ENCODE measurements at places on chromosomes 1 and 21.

DNA sequence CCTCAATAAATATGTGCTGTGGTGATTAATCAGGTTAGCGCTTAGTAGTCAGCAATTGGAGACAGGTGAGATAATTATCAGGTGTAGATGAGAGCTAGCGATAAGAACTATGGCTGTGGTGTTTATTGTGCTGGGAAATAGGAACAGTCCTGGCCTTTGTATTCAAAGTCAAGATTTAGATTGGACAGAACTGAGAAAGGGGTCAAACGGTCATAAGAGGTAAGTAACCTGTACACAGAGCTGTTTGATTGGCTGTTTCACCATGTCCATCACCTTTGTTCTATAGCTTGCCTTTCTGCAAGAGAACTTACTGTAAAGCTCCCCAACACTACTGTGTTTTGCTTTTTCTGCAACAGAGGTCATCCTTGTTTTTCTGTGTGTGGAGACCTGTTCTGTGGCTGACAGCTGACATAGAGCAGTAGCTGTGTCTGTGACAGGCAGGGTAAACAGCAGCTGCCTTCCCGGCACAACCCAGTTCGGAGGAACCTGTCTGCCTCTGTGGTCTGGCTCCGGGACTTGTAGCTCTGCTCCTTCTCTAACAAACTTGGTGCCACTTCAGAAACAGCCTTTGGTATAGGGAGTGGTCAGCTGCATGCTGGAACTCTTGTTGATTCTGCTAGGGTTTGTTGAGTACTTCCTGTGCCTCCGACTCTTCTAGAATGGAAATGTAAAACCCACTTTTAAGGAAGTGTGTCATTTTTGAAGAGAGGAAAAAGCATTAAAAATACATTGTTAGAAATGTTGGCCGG is 21.1 kb upstream of the CDC42 start:
- no peak for DNase-seq

DNA sequence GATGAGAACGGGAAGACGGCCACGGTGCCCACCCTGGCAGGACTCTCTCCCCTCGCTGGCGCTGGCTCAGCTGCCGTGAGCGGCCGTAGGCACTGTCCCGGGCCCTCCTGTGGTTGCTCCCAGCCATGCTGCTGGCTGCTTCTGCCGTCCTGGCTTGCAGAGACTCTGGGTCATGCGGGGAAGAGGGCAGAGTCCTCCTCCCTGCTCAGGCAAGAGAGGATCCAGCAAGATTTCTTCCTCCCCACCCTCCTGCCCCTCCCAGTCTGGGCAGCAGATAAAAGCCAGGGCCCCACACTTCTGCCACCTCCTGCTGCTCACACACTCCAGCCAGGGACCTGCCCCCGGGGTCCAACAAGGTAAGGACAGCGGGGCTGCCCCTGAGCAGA is 60.1 kb downstream of the AGPAT3 start:
- no peak for DNase-seq

DNA sequence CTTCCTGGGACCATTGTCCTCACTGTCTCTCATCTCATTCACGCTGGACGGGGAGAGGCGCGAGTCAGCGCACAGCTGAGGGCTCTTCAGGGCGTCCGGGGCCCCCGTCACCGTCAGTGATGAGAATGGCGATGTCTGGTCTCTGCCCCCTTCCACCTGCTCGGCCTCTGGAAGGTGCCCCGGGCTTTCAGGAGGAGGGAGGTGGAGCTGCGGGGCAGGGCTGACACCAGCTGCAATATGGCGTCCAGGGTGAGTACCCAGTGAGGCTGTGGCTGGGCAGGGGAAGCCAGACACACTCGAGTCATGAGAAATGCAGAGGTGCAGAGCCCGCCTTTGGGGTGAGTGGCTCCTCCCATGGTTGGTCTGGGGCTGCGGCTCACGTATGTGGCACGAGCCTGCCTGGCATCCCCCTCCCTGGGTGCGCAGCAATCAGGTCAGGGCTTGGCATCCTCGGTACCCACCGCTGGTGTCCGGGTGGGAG is 15.1 kb downstream of the MORN1 start:
- DNase-seq, result no peak

DNA sequence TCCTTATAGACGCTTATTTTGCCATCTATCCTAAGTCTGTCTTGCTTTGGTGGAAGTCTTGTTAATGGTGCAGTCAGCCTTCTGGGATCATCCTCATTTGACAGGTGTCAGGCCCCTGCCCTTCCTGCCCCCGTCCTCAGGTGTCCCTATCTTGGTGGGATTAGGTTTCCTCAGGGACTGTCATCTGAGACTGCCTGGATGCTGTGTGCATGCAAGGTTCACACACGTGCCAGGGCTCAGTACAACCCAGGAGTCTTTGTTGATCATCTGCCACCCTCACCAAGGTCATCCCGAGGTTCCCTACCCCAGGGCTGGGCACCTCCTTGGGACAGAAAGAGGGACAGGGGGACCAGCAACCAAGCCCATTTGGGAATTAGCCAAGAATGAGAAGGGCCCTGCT is 18.0 kb downstream of the PADI2 start:
- no peak for DNase-seq

GRCh38 chr1:80639777-80640533 is 1160.8 kb upstream of the ADGRL2 start:
- no peak for DNase-seq

GRCh38 chr1:121516234-121516967 is 331.6 kb downstream of the SRGAP2C start:
- no peak for DNase-seq

DNA sequence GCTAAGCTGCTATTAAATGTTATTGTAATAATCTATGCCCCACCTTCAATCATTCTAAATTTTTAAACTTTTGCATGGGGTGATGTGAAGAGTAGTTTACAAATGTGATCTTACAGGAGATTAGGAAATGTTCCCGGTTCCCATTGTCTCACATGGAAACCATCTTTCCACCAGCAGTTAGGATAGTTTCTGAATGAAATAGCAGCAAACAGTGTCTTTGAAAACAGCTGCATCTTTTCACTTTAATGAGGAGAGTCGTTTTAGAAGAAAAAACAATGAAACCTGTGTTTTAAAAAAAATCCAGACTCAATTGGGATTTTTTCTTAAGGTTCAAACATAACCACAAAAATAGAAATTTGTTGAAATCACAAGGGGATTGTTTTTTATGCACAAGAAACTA is 134.2 kb downstream of the TLR5 start:
- no peak for DNase-seq

DNA sequence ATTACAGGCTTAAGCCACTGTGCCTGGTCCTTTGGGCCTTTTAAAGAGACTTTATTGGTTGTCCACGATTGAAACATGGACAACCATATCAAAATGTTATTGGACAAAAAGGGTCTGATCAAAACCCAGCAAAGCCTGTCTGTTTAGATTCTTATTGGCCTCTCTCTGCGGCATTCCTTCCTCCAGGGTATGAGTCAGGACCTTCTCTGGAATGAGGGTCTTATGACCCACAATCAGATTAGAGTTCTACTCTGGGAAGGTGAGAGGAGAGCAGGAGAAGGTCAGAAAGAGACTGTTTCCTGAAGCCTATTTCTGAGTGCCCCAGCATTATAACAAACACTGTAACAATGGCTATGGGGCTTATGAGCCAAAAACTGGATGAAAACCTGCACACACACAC is 7.9 kb downstream of the LURAP1 start:
- no peak for DNase-seq

- peak; percentile 31 for DNase-seq
Measured at GRCh38 chr1:202967684-202968281, 726 bp upstream of the CYB5R1 start.

- DNase-seq, result no peak
Measured at GRCh38 chr1:67544921-67545320, 114.7 kb upstream of the SERBP1 start.

- no peak for DNase-seq
Measured at GRCh38 chr1:57353654-57354053, 70.2 kb downstream of the DAB1 start.

GRCh38 chr1:79207331-79207730 is 200.8 kb upstream of the ADGRL4 start:
- DNase-seq, result no peak

GRCh38 chr1:187443939-187444338 is 615.2 kb downstream of the PLA2G4A start:
- no peak for DNase-seq

DNA sequence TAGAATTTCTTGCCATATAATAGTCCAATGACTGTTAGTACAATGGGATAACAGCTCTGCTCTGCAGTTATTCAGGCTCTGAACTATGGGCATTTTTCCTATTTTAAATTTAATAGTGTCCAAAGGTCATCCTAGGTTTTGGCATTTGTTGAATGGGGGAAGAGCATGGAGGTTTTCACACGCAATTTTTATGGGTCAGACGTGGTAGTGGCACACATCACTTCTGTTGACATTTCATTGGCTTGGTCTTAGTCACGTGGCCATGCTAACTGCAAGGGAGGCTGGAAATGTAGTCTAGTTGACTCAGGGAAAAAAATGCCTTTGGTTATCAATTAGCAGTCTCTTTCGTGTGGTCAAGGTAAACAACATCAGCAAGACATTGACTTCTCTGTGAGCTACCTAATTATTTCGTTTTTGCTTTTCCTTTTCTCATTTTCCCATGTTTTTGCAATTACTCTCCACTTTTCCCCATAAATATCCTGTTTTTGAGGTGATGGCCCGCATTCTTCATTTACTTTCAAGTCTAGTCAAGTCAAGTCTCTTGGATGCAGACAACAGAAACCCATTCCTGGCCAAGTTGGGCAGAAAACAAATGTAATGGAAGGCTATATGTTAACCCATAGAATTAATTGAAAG is 82.8 kb downstream of the DYRK1A start:
- DNase-seq, result no peak

DNA sequence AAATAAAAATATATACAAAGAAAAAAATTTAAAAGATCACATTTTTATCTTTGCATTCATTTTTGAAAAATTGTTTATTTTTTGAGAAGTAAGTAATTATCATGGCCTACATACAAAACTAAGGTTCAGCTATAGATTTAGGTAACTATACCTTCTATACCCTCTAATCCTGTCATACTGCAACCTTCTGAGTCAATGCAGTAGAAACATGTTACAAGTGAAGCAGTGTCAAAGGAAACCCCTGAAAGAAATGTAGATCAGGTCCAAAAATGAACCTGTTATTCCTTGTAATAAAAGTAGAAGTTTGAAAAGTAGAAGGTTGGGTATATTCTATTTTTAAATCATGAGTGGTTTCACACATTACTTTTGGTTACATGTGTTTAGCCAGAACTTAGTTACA is 51.3 kb downstream of the PTGS2 start:
- DNase-seq, result no peak

- DNase-seq, result no peak
Measured at GRCh38 chr1:3759796-3760195, 7.5 kb downstream of the CCDC27 start.

- DNase-seq, result no peak
Measured at GRCh38 chr1:67958472-67958871, 92.0 kb downstream of the DIRAS3 start.

DNA sequence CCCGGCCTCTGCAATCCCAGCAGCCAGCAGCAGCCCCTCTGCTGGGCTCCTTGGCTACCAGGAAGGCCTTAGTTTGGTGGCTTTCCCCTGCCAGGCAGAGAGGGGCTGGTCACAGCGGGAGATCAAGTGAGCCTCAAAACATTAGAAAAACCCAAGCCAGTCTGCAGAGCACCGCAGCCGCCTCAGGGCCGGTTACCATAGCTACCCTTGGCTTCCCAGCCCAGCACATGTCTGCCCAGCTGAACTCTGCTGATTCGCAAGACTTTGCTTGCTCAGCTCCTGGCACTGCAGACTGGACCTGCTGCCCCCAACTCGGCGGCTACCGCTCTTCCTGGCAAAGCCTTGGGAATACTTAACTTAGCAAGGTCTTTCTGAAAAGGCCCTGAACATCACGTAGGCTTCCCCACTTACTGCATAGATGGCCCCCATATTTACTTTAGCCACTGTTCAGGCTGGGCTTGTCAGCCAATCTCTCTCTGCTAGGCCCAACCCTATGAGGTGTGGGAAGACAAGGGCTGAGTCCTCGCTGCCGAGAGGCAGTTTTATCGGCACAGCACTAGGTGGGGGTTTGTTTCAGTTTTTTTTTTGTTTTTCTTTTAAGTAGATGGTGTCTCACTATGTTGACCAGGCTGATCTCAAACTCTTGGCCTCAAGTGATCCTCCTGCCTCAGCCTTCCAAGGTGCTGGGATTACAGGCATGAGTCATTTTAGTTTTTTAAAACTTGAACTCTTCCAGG is 28.6 kb upstream of the PLEKHG5 start:
- no peak for DNase-seq

GRCh38 chr1:115176189-115176588 is 86.9 kb upstream of the TSPAN2 start:
- no peak for DNase-seq

DNA sequence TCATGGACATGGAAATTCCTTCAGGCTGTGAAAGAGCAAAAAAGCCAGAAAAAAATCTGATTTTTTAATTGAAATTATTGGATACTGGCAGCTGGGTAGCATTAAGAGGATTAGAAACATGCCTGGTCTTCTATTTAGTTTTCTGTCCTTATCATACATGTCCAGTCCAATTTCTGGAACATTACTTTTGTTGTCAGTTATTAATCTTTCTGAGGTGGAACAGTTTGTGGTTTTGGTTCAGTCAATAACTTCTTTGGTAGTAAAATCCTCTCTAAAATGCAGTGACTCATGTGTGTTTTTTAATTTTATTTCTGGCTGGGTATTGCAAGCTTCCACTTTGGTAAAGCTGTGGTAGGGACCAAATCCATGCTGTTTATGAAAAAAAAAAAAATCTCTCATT is 687.0 kb upstream of the ADGRL2 start:
- no peak for DNase-seq

DNA sequence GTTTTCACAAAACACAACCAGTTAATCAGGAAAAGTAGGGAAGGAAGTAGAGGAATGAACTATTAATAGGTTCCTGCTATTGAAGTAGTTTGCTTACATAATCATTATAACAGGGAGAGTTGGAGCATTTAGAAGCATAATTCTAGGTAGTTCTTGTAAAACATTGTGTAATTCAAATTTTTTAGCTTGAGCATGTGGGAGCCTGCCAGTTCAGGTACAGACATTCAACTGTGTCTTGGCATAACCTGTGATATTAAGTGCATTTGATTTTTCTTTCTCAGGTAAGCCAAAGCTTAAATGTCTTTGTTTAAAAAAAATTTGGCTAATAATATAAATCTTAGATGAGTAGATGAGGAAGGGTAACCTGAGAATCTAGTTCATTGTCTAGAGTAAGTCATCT is 3.4 kb downstream of the YTHDF2 start:
- DNase-seq, result no peak

DNA sequence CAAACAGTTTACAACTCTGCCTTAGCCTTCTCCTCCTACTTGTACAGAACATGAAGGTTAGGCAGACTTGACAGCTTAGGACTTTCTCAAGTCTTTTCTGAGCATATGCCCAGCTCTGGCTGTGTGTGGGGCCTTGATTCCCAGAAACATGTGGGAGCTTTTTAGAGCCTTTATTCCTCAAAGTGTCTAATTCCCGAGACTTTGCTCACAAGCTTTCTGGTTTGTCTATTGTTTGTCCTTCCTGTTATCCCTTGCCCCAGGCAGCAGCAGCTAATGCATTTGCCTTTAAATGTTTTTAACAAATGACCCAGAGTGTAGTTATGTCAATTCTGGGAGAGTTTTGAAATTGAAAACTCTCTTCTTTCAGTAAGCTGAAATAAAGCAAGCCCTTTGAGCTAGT is 29.2 kb downstream of the ST7L start:
- DNase-seq, result no peak

Data from GM19239 (cell line).